ENCODE measurements at places on chromosomes 4 and X.

GRCh38 chr4:8015512-8015911, 75.9 kb upstream of the AFAP1 start:
- no peak for DNase-seq

DNA sequence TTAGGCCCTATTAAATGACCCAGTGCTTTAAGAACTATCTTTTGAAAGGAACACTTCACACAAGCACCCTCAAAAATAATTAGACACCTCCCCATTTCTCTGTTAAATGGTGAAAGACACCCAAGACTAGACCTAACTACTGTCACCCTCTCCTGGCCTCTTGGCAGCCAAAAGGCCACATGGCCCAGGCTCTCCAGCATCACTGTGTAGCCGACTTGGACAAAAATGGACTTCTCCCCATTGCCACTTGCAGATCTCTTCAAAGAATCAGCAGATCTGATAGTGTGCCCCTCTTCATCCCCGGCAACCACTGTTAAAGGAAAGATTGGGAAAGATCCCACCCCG, 2.0 kb downstream of the MID1IP1 start:
- no peak for DNase-seq

DNA sequence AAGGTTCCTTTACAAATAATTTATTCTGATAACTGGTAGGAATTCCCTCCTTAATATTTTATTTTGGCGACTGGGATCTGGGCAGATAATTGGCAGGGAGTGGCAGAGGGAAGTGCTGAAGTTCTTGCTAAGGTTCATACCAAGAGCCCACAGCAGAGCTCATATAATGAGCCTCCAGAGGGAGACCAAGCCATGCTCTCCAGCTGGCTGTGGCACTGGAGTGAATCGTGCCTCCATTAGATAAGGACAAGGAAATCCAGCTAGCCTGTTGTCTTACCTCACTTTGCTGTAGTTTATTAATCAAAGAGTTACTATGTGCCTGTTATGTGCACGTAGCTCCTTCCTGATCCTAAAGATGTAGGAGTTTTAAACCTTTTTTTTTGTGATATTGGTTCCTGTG, 1.3 kb downstream of the ASB12 start:
- DNase-seq: no peak

GRCh38 chr4:7068883-7069282, 1.0 kb upstream of the GRPEL1 start:
- DNase-seq: no peak

GRCh38 chr4:179110356-179110755, 1668.1 kb upstream of the AGA start:
- no peak for DNase-seq

GRCh38 chrX:9614016-9614415, 149.2 kb downstream of the TBL1X start:
- no peak for DNase-seq

DNA sequence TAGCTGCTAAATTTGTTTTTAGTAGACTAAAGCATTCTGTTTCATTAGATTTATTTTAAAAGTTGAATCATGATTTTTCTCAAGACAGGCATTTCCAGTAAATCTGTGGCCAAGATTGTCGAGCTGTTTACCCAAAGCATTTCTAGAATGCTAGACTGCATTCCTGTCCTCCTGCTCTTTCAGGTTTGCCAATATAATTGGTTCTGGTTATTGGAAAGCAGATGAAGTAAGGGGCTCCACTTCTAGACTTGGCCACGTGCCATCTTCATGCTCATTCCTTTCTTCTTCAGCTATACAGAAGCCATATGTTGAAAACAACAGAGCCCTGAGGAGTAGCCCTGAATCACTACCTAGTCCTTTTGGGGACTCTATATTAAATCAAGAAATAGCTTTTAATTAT, 62.5 kb downstream of the PGRMC2 start:
- DNase-seq: no peak

GRCh38 chr4:6953751-6954380, 44.2 kb downstream of the TBC1D14 start:
- no peak for DNase-seq

DNA sequence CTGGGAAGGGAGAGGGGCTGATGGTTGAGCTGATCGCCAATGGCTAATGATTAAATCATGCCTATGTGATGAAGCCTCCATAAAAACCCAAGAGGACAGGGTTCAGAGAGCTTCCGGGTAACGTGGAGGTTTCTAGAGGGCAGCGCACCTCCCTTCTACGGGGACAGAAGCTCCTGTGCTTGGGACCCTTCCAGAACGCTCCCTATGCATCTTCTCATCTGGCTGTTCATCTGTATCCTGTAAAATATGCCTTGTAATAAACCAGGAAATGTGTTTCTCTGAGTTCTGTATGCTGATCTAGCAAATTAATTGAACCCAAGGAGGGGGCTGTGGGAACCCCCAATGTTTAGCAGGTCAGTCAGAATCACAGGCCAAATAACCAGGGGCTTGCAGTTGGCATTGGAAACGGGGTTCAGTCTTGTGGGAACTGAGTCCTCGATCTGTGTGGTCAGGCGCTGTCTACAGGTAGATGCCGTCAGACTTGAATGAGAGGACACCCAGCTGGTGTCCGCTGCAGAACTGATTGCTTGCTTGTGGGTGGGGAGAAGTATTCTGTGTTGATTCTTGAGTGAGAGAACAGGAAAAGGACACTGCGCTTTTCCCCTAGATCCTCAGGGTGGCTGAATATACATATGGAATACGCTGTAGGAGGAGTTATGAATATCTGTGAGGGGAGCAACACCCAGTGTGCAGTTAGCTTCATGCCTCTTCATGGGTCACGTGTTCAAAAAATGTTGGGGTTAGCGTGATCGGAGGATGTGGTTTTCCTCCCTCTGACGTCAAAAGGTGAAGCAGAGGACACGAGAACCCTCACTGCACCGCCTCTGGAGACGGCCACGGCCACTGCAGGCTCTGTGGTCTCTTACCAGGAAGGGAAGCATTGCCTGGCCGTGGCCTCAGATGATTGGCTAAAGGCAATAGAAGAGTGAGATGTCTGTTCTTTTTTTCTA, 29.2 kb downstream of the HTT-AS start:
- DNase-seq: peak; percentile 89
